Activated CD8-positive, alpha-beta memory T cell treated with anti-CD3 and anti-CD28 coated beads for 4 hours (primary cell): ENCODE measurements at places on chromosomes 6 and 20.

GRCh38 chr6:44264154-44265006, 971 bp downstream of the NFKBIE start:
- no peak for DNase-seq

DNA sequence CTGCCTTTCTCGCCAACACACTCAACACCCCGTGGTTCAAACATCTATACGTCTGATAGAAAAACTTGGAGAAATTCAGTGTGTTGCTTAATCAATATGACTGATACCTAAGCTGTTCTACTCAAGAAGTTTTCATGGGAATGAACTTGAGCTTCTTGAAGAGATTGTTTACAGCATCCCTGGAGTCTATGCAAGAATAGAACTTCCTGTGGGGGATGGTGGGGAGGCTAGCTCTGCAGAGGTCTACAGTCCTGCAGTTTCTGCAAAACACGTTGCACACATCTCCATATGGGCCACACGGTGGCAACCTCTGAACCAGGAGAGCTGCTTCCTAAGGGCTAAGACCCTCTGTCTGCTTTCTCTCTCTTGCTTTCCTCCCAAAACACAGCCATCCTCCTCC, 32.7 kb upstream of the FANCE start:
- no peak for DNase-seq

DNA sequence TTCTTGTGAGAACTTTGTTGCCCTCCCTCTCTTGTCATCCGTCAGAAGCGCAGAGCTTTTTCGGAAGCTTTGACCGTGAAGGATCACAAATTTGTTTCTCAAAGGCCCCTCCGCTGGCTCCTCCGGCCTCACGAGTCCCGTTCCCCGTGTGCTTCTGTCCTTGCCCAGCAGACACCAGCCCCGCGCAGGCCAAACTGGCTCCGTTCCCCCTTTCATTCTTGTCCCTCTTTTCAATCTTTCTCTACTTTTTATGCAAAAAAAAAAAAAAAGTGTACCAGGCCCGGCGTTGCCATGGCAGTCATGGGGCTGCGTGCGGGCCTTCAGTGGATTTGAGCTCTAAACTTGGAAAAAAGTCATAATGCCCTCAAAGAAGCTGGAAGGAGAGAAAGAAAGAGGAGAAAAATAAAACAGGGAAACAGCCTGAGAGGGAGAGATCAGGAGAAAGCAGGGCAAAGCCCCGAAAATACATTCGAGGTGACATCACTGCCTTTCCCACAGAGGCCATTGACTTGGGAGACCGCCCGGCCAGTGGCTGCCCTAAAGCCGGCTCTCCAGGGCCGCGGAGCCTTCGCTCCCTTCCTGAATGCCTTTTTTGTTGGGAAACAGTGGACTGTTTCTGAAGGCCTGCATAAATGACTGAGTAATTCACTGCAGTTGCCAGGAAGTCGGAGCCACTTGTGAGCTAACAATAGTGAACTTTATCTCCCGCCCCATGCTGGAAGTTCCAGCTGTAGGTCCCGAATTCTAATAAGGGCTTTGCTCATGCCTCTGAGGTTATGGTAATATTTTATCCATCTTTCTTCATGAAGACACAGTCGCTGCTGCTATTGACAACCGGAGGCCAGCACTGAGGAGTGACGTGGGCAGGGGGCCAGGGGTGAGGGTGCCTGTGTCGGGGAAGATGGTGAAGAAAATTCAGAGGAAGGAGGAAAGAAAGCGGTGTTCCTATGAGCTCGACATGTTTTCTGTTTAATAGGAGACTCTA, 670.9 kb downstream of the QKI start:
- no peak for DNase-seq

GRCh38 chr6:3391902-3392458, 64.9 kb downstream of the SLC22A23 start:
- no peak for DNase-seq

DNA sequence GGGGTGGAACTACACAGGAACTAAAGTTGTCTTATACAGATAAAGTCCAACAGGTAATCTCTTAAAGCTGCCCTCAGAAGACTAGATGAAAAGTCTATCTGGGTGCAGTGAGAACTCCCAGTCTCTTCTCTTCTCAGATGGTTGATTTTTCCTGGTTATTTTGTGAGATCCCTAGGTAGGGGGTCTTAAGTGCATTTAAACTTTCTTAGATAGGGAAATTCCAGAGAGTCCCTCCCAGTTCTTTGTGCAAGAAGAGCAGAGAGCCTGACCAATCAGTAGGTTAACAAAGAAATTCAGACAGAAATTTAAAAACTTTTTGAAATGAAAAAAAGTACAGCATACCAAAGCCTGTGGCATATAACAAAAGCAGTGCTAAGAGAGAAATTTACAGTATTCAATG, 2.0 kb upstream of the GABRR2 start:
- no peak for DNase-seq

- no peak for DNase-seq
Observed at GRCh38 chr20:20344476-20344875, 23.4 kb upstream of the INSM1 start.

- no peak for DNase-seq
Observed at GRCh38 chr6:21868226-21868625, 274.7 kb downstream of the SOX4 start.

GRCh38 chr20:49700411-49701185, 13.1 kb downstream of the B4GALT5 start:
- DNase-seq = no peak

GRCh38 chr6:117555882-117556498, 46.3 kb downstream of the GOPC start:
- DNase-seq = peak; percentile 41

GRCh38 chr6:11080296-11080695, 13.3 kb upstream of the SMIM13 start:
- DNase-seq = no peak

GRCh38 chr20:63134201-63134612, 81.7 kb downstream of the YTHDF1 start:
- no peak for DNase-seq

DNA sequence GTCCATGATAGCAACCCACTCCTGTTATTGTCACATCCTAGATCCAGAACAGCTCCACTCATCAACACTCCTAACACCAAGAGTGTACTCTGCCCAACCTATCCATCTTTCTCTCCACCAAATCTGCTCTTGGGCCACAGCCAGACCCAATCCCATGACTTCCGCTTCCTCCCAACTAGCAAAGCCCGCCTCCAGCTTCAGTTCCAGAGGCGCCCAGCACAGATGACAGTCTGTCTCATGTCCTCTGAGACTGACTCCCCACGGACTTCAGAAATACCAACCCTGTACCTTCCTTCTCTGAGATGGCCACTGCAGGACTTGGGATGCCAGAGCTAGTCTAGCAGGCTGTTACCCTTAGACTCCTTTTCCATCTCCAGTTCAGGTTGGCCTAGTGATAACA, 48.6 kb downstream of the DTNBP1 start:
- DNase-seq = no peak

- peak; percentile 71 for DNase-seq
Observed at GRCh38 chr20:38805502-38805957, at the start of gene PPP1R16B. TSS of gene PPP1R16B (plus strand) at chr20:38805697. CDS start at chr20:38835926, 30,229 bp downstream.

GRCh38 chr6:147023581-147023980, 180.6 kb upstream of the STXBP5 start:
- DNase-seq = no peak

- no peak for DNase-seq
Observed at GRCh38 chr20:59033093-59033492, 958 bp upstream of the ATP5F1E start.

- DNase-seq = no peak
Observed at GRCh38 chr20:29873946-29874345, 1383.5 kb upstream of the DEFB115 start.

DNA sequence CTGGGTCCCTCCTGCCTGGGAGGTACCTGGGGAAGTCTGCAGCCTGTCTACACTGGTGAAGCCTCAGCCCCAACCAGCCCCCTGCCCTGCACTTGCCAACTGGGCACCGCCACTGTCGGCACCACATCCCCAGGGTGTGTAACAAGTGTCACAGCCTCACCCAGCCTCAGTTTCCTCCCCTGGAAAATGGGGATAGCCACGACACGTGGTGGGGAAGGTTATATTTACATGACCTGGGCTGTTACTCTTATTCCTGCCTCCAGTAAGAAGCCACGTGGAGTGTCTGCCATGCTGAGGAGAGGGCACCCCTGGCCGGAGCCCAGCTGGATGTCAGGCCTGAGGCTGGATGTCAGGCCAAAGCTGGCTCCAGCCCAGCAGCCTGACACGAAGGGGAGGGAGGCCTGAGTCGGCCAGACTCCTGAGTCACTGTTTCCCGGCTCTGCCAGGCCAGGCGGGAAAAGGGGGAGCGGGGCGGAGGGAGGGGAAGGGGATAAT, 44.9 kb downstream of the SNAI1 start:
- no peak for DNase-seq

GRCh38 chr20:53970232-53970631, 100.2 kb downstream of the BCAS1 start:
- no peak for DNase-seq

GRCh38 chr6:98433325-98434056, 400.9 kb upstream of the POU3F2 start:
- no peak for DNase-seq

DNA sequence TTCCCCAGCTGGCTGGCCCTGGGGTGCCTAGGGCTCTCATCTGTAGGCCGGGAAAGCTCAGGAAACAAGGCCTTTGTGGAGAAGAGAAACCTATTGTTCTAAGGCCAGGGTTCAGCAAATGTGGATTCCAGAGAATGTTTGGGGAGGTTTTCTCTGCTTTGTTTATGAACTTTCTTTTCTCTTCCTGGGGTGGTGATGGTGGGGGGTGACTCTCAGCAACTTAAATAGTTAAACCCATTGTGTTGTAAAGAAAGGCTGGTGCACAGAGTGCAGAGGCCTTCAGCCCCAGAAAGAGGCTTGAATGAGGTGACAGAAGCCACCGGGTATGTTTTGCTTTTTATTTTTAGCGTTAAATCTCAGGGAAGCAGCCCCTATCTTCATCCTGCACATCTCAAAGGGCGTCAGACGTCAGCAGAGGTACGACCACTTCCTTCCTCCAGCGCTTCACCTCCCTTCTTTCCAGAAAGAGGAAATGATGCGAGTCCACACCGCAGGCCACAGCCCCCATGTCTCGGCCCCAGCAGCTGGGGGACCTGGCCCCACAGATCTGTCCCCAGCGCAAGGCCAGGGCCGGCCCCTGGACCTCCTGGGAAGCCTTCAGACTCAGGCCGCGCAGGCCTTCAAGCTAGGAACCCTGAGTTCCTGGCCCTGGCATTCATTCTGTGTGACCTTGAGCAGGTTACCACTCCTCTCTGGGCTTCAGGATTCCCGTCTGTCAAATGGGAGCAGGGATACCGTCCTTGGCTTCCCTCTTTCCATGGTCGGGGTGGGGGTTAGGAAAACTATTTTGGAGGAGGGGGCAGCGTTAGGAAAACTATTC, 605 bp upstream of the PPP1R16B start:
- DNase-seq = peak; percentile 48

- DNase-seq = no peak
Observed at GRCh38 chr6:166908811-166909210, 47.5 kb downstream of the RNASET2 start.

DNA sequence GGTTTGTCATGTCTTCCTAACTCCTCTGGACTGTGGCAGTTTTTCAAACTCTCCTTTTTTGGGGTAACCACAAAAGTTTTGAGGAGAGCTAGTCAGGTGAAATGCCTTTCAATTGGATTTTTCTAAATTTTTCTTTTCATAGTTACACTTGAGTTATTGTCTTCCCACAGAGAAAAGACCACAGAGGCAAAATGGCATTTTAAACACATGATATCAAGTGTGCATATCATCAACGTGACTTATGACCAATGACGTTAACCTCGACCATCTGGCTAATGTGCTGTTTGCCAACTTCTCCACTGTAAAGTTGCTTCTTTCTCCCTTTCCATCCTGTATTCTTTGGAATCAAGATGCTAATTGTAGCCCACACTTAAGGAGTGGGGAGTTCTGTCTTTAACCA, 41.3 kb upstream of the SNAP25 start:
- no peak for DNase-seq

GRCh38 chr20:10927936-10928840, 254.4 kb upstream of the JAG1 start:
- DNase-seq = no peak

DNA sequence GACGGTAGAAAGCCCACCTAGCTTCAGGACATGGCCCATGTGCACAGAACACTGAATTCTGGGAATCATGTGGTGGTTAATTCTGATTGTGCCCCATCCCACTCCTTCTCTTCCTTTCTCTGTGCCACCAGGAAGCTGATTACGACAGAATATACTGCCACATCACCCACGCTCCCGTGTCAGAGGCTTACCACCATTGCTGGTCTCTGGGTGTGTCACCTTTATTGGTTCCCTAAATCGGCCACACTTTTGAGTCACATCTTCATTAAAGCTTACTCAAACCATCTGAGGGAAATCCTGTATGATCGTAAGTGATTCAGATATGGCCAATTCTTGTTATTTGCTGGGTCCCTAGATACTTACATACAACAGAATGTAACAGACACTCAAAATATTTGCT, 3.1 kb downstream of the TRMT6 start:
- no peak for DNase-seq

DNA sequence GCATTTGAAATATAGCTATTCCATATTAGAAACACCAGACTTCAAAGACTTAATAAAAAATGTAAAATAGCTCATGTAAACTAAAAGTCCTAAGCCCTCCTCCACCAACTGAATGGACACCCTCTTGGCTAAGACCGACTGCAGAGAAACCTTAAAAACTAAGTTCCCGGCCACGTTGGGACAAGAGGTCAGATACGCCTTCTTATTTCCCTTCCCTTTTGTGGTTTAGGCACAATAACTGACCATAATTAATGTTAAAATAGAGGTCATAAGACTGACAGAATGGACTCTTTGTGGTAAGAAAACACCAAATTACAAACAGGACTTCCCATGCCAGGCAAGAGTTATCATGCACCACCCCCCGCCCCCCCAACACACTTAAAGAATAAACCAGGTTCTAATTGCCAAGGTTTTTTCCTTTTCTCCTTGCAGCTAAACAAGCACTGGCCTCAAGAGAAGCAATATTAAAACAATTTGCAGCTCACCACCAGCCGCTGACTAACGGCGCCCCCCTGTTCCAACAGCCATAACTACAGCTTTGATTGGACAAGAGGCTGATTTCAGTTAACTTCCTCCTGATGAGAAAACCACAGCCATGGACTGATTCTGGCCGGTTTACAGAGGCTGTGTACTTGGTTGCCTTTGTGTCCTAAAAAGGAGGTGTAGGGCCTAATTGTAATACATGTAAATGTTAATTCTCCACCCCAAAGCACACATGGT, 10.7 kb upstream of the LAMP5 start:
- no peak for DNase-seq

DNA sequence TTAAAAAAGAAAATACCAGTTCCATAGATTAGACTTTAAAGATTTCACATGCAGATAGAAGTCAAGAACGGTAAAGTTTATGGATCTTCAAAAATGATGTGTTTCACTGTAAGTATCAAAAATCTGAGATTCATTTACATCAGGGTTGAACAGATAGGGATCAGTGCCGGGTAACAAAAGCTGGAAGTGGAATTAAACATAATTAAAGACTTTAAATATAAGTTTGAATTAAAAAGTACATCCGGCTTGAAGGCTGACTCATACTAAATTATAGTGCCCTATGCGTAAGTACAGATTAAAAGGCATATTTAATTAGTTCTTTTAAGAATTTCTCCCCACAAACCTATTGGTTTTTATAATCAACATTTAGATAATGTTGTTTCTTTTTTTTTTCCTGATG, 312.7 kb downstream of the PRL start:
- DNase-seq = no peak

GRCh38 chr6:131519670-131520436, 53.2 kb upstream of the ARG1 start:
- no peak for DNase-seq

- DNase-seq = no peak
Observed at GRCh38 chr6:71444222-71444621, 155.6 kb downstream of the OGFRL1 start.

GRCh38 chr20:38722683-38723016, 1.6 kb upstream of the SLC32A1 start:
- no peak for DNase-seq
